CD8-positive, alpha-beta memory T cell (primary cell): ENCODE measurements at places on chromosomes 4 and X.
A peak's percentile ranks its signal among the peaks of the same experiment; 100 is the strongest.

GRCh38 chr4:183364025-183364424 is 41.8 kb upstream of the CLDN24 start:
- DNase-seq: no peak

- DNase-seq: peak; percentile 48
Measured at GRCh38 chr4:73257234-73257633, 1.4 kb downstream of the ANKRD17 start.

DNA sequence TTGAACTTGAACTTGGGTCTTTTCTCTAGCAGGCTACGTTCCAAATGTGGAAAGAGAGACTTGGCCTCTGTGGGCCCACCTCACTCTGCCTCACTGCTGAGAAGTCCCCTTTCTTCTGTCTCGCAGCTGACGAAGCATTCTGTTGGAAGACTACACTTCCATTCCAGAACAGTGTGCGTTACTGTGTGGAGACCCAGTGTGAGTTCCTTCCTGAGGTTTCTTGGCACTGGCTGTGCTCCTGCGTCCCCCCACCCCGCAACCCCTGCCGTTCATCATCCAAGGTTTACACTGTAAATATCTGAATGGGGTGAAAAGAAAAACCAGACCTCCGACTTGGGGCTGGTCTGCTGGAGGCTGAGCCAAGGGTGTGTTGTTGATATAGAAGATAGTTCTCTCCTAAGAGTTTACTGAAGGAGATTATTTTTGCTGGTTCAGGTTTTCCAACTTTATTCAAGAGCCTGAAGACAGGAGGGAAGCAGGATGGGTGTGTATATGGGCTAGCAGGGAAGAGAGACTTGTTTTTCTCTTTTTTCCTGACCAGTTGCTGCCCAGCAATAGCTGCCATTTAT is 34.7 kb downstream of the NHSL2 start:
- no peak for DNase-seq

DNA sequence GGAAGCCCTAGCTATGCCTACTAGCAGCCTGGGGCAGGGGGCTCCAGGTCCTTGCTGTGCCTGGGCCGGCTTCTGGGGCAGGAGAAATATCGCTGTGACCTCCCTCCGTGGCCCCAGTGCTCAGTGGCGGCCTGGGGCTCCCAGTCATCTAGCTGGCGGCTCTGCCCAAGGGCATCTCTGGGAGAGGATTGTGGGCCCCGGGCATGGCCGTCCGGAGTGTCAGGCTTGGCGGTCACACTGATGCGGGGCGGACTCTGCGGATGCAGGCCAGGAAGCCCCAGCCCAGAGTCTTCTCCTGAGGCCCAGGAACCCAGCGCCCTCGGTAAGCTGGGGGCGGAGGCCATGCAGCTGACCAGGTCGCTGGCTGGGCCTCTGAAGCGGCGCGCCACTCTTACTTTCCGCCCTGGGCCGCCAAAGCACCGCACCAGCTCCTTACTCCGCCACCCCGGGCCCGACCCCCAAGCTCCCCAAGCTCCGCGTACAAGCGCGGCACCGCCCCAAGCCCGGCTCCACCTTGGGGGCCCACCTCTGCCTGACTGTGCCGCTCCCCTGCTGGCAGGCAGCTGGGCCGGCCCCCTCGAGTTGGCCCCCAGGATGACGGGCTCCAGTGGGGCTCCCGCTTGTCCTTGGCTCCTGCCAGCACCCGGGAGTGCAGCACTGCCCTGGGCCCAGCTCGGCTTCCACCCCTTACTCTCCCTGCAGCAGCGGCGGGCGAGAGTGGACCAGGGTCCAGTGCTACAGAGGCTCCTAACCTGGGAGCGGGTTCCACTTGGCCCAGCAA is 720.0 kb downstream of the PCDH18 start:
- no peak for DNase-seq

GRCh38 chr4:67393699-67394281 is 151.5 kb downstream of the CENPC start:
- DNase-seq: peak; percentile 2

GRCh38 chr4:119478446-119479179 is 150.0 kb downstream of the PDE5A start:
- DNase-seq: no peak

DNA sequence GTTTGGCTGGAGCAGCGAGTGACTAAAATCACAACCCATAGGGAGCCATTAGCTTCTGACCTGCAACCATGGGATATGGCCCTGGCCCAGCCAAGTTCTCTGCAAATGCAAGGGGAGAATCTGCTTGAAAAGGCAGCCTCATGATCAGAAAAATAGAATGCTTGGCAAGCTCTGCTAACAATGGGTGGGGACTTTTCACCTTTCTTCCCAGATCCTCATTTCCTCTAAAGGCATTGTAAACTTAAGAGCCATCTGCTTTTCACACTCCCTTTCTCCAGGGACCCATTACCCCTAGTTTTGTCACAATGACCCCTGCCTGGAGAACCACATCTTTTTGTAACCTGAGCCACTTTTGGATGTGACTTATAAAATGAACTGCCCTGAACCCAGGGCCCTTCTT is 104.3 kb downstream of the PARM1 start:
- DNase-seq: no peak

DNA sequence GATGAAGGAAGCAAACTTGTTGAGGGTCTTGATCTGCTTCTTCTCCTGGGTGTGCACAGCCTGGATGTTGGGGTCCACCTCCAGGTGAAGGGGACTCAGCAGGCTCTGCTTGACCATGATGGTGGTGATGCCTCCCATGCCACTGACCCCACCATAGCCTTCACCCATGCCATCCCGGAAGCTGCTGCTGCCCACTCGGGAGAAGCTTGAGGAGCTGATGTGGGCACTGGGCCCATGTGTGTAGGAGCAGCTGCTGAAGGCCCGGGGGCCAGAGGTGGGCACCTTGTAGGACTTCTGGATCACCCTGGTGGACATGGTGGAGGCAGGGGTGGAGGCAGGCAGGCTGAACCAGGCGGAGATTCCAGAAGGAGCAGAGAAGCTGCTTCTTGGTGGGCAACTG is 432.7 kb upstream of the DIPK2B start:
- no peak for DNase-seq

DNA sequence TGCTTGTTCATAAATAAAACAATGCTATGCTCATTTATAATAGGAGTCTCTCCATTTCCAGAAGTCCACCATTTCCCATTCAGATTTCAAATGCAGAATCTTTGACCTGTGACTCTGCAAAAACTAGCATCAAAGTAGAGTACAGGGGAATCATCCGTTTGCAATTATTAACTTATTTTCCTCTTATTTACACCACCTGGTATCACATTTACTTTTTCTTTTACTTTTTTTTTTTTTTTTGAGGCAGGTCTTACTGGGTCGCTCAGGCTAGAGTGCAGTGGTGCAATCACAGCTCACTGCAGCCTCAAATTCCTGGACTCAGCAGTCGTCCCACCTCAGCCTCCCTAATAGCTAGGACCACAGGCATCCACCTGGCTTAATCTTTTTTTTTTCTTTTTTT is 37.6 kb downstream of the RBM47 start:
- no peak for DNase-seq

GRCh38 chrX:69024931-69025330 is 140.3 kb downstream of the PJA1 start:
- no peak for DNase-seq

- no peak for DNase-seq
Measured at GRCh38 chr4:4320951-4321714, 31.1 kb downstream of the ZBTB49 start.

DNA sequence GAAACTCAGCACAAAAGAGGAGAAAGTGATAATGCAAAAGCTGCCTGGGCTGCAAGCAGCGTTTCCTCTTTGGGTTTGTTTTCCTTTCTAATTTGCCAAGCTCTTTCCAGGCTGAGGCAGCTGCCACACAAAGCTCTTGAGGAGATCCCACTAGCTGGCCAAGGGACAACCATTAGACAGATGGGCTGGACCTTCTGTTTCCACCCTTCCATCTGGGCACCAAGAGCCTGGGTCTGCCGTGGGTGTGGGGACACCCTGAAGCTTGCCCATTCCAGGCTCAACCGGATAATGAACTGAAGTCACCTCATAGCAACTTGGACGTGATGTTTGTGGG is 194.6 kb upstream of the C1QTNF7 start:
- DNase-seq: no peak

DNA sequence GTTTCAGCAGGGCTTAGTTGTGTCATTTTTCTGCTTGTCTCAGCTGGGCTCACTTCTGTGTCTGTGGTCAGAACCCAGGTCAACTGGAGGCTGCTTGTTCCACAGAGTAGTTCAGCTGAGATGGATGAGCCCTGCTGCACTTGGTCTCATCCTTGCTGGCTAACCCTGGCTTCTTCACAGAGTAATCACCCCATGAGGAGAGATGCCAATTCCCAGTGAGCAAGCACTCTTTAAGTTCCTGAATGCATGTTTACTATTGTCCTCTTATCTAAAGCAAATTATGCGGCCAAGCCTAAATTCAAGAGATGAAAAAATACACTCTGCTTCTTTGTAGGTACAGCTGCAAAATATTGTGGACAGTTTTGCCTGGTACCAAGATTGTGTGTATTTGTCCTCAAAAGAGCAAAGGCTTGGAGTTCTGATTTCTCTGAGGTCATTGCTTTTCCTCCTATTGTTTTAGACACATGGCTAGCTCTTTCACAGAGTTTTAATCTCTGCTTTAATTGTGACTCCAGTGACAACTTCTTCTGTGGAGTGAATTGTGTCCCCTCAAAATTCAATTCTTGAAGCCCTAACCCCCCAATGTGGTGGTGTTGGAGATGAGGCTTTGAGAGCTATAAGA is 236.6 kb upstream of the ANKRD50 start:
- no peak for DNase-seq

- no peak for DNase-seq
Measured at GRCh38 chr4:145625677-145626622, 6.8 kb downstream of the MMAA start.

GRCh38 chr4:151774324-151774723 is 13.5 kb upstream of the GATB start:
- DNase-seq: no peak

GRCh38 chr4:165060938-165061337 is 7.3 kb downstream of the TRIM75 start:
- DNase-seq: no peak

- DNase-seq: no peak
Measured at GRCh38 chrX:3609810-3610209, 103.6 kb downstream of the PRKX start.

GRCh38 chr4:1628892-1629698 is 55.0 kb downstream of the FAM53A start:
- DNase-seq: peak; percentile 76

GRCh38 chr4:27218013-27218412 is 357.4 kb downstream of the STIM2 start:
- DNase-seq: no peak

- DNase-seq: no peak
Measured at GRCh38 chrX:68432648-68433047, 647 bp downstream of the OPHN1 start.
